ENCODE measurements at places on chromosomes 6 and 20. TPM values are rescaled to one million over a fixed set of nuclear protein-coding genes. Genes with fewer than 3 reads are reported as not detected.

DNA sequence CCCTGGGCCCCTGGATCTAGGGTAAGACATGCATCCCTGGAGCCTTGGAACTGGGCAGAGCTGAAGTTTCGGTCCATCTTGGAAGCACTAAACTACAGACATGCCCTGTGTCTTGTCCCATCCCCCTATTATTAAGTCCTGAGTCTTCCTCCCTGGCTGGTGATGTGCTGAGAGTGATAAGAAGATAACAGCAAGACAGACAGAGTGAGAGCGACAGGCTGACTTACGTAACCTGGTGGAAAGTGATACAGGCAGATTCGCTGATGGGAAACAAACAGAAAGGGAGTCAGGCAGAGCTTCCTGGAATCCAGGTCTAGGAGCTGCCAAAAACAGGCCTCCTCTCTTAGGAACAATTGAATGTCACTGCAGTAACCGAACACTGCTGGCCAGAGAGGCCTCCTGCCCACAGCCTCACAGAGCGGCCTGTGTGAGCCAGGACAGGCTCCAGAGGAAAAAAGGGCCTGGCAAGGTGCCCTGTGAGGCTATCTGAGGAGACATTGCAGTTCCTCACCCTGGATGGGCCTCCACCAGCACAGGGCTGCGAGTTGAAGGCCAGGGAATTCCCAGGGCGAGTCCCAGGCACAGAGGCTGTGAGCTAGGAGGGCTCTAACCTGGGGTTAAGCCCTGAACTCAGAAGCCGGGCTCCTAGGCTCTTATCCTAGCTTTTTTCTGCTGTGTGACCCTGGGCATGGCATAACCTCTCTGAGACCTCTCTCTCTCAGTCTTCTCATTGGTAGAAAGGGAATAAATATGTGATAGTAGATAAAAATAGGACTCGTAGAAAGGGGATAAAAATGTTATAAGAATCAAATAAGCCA is 34.2 kb upstream of the B4GALT5 start:
- peak; percentile 91 for DNase-seq

- peak; percentile 76 for DNase-seq
Observed at GRCh38 chr20:10217721-10218410, 764 bp upstream of the SNAP25 start.

DNA sequence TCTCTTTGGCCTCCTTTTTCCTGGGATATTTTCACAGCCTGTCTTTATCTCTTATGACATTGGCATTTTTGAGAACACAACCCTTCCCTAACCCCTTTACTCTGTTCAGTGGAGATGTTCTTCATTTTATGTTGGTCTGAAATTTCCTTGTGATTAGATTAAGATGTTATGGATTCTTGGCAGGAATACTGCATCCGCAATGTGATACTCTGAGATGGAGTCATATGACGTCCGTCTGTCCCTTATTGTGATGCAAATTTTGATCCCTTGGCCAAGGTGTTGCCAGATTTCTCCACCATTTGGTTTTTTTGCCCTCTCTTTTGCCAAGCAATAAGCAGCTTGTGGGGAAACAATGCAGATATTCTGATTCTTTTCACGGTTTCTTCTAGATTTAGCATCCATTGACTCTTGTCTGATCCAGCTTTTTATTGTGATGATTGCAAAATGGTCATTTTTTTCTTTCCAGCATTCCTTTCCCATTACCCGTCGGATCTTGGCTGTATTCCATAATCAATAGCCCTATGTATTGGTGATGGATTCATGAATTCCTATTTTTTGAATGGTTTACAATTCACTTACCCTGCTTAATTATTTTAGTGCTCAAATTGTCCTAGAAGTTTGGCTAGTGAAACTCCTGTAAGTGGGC is 85.1 kb downstream of the NCOA3 start:
- no peak for DNase-seq

DNA sequence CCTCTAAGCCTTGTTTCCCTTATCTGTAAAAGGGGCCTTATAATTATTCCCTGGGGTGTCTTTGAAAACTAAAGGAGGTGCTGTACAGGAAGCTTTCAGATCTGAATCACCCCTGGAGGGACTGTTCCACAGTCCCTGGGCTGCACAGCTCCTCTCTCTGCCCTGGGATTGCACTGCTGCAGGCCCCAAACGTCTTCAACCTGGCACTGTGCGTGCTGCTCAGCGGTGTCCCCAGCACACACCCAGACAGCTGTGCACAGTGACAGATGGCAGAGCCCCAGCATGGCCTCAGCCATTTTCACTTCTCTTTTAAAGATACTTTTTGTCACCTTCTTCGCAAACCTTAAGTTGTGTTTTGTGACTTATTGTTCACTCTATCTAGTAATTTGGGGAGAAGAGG is 50.7 kb upstream of the INSM1 start:
- DNase-seq = no peak

GRCh38 chr6:38459291-38459690 is 180.4 kb downstream of the BTBD9 start:
- no peak for DNase-seq

GRCh38 chr20:37898233-37899104 is 4.5 kb upstream of the VSTM2L start:
- no peak for DNase-seq

DNA sequence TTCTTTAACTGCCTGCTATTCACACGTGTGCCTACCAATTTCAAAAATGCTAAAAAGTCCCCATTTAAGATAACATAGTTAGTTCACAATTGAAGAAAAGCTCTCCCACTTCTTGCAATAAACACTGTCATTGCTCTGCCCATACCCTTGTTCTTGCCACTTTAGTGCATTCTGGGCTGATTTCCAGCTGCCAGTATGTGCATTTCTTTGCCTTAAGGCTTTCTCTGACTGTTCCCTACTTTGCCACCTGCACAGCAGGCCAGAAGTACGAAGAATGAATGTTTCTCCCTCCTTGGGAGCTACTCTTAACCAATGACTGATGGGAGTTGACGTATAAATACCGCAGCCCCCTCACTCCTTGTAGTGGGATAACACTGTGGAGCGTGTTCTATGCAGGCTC is 16.0 kb upstream of the ATRN start:
- DNase-seq = no peak

Gene HLA-G
- not detected for total RNA-seq

Gene SIRPA
- 53.9 TPM for total RNA-seq

Gene VSTM2L
- total RNA-seq = 0.44 TPM

Gene SAMD5
- total RNA-seq = 13.5 TPM

Gene ME1
- total RNA-seq = 34.6 TPM

Data from breast epithelium (tissue), 4 donors.